CD4-positive, alpha-beta T cell treated with Interleukin-21 for 1 hour (primary cell): ENCODE measurements at places on chromosomes 12 and 14.

DNA sequence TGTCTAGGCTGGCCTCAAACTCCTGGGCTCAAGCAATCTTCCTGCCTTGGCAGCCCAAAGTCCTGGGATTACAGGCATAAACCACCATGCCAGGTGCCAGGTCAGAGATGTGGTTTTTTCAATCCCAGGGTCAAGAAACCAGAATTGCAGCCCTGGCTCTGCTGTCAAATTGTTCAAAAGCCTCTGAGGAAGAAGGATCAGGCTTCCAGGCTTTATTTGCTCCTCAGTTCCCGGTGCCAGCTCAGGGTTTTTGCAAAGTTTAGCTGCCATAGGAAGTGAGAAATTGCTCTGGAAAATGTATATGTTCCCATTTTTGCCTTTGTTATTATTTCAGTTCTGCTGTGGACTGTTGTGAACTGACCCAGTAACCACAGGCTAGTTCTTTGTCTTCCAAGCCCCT is 28.7 kb downstream of the WNT5B start:
- no peak for DNase-seq

GRCh38 chr12:105420659-105421240 is 90.3 kb downstream of the C12orf75 start:
- DNase-seq: peak; percentile 58

- no peak for DNase-seq
These were observed 86.3 kb downstream of the VCPKMT start for GRCh38 chr14:50030036-50030435.

DNA sequence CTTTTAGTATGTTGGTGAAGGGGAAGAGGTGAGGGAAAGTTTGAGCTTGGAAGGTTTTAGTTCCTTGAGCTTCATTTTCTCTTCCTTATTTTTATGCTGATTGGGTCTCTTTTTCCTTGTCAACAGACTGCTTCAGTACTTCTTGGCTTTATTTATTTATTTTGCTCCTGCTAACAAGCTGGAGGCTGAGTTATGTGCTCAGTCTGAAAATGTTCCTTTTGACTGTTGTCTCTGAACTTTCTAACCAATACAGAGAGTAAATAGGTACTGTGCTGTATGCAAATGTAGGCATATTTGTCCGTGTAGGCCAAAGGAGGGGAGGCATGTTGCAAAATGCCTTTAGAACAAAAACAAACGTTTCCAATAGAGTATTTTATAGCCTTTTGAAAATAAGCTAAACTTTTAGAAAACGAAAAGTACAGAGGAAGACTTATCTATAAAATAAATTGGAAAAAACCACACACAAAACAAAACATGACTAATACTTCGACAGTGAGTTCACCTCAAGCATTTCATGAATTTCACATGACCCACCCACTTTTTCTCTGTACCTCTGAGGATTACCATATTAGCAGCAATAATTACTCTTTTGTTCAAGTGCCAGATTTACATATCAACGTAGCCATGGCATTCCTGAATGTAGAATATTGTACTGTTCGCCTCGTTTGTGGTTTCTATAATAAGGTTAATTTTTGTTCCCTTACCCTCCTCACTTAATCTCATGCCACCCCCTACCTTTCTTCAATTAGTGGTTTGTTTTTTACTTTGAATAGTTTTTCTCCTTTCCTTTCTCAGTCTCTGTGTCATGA is 4.7 kb upstream of the CREBL2 start:
- no peak for DNase-seq

DNA sequence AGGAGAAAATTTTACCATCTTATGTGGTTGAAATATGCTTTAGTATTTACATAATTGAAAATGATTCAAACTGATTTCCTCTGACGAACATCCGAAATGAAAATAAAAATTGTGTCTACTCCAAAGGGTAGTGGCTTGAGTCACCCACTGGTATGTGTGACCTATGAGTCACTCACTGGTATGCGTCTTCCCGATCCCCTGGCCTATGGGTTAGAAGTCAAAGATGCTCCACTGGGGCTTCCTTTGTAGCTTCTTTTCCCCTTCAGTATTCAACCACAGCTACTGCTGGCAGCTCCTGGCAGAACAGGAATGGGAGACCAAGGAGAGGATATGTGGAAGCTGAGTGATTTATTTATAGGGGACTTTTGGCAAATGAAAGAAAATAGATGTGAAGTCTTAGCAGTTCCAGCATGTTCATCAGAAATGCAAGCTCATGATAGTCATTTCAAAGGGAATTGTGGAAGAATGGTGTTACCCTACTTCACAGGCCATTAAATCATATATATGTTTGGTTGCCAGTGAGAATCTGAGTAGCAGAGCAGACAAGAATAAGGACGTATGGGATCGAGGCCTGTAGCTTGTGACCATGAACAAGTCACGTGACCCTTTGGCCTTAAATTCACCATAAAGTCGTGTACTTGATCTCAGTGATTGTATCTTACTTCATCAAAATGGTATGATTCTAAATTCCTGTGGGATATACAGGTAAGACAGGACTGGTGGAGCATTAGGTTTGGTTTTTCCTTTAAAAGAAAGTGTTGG is 108.3 kb downstream of the CRADD start:
- peak; percentile 36 for DNase-seq

DNA sequence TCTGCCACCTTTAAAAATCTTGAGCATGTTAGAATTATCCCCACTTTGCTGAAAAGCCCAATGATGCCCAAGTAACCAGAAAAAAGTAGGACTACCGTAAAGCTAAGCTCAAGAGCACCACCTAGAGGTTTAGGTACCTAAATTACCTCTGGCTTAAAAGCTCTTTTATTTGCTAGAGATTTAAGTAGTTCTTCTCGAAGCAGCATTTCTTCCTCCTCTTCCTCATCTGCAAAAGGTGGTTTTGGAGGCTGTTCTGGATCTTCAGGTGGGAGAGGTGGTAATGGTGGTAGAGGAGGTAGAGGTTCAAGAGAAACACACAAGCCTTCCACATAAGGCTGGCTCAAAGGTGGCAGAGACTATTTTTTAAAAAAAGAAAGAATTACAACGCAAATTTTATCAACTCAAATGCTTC is 26.9 kb downstream of the ZFC3H1 start:
- DNase-seq: peak; percentile 65

- no peak for DNase-seq
These were observed 617.5 kb downstream of the VRK1 start for GRCh38 chr14:97414718-97415098.

- no peak for DNase-seq
These were observed 77.8 kb downstream of the CCDC88C start for GRCh38 chr14:91339671-91340369.

DNA sequence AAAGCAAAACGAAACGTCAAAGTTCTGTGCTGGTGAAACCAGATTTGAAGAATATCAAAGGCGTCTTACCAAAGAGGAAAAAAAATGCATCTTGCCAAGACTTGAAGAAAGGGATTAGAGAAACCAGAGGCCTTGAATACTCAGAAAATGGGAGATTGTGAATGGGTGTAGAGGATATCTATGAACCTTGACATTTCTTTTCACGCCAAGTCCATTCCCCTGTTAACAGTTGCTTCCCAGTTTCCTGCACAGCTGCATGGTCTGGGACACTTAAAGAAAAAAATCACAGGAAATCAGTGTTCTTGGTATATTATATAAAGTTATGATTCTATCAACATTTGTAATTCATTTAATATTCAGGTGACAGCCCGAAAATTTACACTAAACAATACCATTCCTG is 1.4 kb upstream of the GTF2A1 start:
- no peak for DNase-seq

DNA sequence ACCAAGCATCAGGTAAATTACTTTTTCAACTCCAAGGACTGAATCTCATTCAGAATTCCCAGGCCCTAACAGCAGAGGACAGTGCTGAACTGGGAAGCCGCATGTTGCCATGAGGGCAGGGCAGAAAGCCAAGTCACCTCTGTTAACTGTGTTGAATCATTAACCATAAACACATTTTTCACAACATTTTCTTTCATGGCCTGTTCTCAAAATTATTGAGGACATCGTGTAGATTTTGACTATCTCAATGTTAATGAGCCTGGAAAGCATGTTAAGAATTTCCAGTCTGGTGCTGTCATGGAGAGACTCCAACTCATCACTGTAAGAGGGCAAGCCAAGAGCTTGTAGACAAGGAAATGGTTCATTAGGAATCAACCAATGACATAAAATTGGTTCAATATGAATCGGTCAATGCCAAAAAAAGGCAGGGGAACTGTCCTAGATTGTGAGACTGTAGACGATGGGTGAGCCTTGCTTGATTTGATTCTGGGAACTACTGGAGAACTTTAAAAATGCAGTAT is 33.7 kb downstream of the CPM start:
- DNase-seq: no peak

DNA sequence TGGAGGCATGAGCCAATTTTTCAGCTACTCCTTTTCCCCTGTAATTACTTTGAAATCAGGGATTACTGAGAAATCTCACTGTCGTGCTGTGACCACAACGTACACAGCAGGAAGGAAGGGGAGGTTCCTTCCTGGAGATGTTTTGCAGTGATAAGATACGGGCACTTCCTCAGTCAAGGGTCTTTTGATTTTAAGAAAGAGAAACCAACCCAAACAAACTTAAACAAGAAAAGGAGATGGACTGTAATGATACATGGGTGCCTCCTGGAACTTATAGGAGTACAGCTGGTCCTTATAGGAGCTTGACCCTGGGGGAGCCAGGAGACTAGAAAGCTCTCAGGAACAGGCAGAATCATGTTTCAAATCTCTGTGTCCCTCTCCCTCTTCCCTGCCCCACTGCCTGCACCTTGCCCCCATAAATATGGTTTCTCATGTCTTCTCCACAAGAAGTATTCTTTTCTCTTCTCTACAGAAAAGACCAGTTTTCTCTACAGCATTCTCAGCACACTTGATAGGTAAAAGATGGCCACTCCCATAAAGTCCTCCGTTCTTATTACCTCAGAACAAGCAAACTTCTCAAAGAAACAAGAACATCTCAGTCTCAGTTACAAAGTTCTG is 281.1 kb upstream of the AMIGO2 start:
- peak; percentile 83 for DNase-seq

- DNase-seq: no peak
These were observed 72.8 kb downstream of the ZNF664 start for GRCh38 chr12:124045671-124046455.

- no peak for DNase-seq
These were observed 74.4 kb downstream of the ANKS1B start for GRCh38 chr12:99910342-99910741.

DNA sequence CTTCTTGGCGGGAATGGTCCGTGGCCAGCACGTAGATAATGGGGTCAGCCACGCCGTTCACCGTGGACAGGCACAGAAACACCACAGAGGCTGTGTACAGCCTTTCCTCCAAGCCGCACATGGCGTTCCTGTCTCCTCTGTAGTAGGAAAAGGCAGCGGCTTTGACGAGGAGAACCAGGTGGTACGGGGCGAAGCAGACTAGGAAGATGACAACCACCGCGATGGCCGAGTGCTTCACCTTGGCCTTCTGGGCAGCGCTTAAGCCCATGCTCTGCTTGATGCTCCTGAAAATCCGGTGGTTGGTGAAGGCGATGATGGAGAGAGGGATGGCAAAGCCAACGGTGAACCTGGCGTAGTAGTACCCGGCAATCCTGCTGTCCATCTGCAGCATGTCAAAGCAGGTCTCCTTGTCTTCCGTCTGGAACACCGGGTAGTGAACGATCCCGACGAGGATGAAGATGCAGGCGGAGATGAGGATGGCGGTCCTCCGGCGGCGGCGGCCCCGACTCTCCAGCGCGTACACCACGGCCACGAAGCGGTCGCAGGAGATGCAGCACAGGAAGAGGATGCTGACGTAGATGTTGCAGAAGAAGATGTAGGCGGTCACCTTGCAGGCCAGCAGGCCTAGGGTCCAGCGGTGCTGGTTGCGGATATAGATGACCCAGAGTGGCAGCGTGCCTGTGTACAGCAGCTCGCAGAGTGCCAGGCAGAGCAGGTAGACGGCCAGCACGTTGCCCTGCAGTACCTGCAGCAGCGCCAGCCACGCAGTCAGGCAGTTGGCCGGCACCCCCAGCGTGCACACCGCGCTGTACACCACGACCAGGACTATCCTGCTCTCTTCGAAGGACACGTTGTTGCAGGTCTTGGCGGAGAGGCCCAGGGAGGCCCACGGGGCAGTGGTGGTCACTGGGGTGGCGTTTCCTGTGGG is 13.8 kb downstream of the GPR132 start:
- DNase-seq: no peak

GRCh38 chr14:87323191-87323590 is 669.8 kb downstream of the GALC start:
- no peak for DNase-seq

DNA sequence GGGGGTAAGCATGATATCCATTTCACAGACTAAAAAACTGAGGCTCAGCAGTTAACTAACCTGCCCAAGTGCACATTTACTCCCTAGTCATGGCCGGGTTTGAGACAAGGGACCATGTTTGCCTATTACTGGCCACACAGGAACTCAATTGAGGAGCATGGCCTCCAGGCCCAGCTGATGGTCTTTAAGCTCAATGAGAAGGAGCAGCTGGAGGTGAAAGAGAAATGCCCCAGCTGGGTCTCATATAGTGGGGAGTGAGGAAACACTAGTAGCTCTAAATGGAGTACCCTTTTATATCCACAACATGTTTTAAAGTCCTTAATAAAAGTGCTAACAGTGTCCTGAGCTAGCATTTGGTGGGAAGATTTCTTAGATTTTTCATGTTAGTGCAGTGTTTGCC is 1.6 kb downstream of the TDP1 start:
- no peak for DNase-seq

DNA sequence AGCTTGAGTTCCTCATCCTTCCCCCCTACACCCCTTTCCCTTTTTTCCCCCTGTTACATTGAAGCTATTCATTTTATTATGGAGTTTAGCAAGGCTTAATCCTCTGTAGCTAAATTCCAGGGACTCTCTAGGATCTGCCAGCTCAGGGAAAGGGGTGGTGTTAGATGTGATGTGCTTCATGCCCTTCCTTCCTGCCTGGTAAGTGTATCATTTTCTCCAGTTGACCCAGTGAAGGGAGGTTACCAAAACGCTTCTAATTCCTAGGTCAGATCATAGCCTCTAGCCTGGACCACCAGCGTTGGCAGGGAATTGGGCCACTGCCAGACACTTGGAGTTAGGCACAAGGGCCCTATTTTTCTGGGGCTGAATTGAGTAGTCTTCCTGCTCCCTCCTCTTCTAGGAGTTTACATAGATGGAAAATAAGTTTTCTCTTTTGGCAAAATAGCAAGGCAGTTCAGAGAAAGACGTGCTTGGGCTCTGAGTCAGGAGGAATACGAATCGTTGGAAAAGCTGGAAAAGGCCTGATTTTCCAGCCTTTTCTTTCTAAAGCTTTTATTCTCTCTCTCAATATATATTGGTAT is 88.3 kb downstream of the NPAS3 start:
- DNase-seq: no peak

DNA sequence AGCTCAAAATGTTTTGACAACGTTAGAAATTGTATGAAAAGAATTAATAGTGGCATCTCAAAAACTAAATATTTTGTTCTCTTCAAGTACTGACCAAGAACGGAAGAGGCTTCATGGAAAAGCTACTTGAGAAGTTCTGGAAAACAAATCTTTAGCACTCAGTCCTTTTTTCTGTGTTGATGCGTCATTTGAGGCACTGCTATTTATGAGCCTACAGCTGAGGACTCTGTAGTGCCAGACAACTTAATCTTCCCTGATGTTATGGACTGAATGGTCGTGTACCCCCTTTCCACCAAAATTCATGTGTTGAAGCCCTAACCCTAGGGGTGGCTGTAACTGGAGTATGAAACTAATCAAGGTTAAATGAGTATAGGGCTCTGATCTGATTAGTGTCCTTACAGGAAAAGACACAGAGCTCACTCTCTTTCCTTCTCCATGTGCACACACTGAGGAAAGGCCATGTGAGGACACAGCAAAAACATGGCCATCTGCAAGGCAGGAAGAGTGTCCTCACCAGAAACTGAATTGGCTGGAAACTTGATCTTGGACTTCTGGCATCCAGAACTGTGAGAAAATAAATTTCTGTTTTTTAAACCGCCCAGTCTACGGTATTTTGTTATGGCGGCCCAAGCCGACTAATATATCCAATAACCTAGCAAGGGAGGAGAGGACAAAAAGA is 337.0 kb upstream of the CLEC14A start:
- DNase-seq: no peak
